Neural progenitor cell (in vitro differentiated cells): ENCODE measurements at places on chromosomes 12 and 14.

DNA sequence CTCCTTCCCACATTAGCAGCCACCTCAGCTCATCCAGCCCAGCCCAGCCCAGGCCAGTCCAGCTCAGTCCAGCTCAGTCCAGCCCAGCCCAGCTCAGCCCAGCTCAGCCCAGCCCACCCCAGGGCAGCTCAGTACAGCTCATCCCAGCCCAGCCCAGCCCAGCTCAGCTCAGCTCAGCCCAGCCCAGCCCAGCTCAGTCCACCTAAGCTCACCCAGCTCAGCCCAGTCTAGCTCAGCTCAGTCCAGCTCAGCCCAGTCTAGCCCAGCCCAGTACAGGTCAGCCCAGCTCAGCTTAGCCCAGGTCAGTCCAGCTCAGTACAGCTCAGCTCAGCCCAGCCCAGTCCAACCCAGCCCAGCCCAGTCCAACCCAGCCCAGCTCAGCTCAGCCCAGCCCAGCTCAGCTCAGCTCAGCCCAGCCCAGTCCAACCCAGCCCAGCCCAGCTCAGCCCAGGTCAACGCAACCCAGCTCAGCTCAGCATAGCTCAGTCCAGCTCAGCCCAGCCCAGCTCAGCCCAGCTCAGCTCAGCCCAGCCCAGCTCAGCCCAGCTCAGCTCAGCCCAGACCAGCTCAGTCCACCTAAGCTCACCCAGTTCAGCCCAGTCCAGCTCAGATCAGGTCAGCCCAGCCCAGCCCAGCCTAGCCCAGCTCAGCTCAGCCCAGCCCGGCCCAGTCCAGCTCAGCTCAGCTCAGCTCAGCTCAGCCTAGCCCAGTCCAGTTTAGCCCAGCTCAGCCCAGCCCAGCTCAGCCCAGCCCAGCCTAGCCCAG is 63.0 kb downstream of the TMEM121 start:
- H3K36me3 ChIP-seq, result no peaks in the 10 kb centered on the region
- no peak overlapping the region for H3K27ac ChIP-seq
- H3K4me1 ChIP-seq, result no peaks in the 10 kb centered on the region
- no peak for DNase-seq

GRCh38 chr12:52539821-52540173 is 13.1 kb downstream of the KRT71 start:
- H3K4me1 ChIP-seq, result no peaks in the 10 kb centered on the region
- H3K27ac ChIP-seq, result no peak overlapping the region
- H3K4me3 ChIP-seq, result no peak overlapping the region
- H3K36me3 ChIP-seq, result no peaks in the 10 kb centered on the region
- no peaks in the 10 kb centered on the region for H3K27me3 ChIP-seq

DNA sequence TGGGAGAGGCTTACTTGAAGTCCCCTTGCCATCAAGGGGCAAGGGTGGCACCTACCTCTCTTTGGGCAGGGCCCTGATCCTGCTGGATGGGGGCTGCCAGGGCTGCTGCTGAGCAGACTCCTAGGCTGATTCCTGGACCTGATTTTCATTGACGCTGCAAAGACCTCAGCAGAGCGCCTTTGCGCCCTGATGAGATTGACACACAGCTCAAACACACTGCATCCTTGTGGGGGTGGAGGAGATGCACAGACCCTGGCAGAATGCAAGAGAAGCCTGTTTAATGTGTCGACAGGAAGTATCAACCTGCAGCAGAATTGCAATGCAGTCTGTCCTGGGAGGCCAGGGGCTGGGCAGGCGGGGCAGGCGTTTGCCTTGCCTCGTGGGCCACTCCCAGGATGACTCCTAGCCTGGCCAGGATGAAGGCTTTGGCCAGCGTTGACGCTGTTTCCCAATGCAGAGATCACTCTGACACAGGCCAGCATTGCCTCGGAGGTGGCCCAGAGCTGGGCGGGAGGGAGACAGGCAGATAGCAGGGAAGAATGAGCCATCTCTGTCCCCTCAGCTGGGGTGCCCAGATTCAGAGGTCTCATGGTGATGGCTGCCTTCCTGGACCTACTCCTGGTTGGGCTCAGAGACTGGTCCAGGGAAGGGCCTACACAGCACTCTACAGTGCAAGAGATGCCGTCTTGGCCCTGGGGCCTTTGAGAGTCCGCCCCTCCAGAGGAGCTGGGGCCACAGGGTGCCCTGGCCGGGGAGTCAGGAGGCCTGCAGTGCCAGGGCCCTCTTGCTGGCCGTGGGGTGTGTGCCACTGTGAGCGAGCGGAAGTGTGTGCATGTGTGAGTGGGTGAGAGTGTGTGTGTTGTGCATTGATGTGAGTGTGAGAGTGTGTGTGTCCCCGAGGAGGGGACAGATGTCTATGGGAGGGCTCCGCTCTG is 108.3 kb downstream of the KIF26A start:
- no peak for DNase-seq
- H3K36me3 ChIP-seq, result no peaks in the 10 kb centered on the region
- no peaks in the 10 kb centered on the region for H3K4me1 ChIP-seq
- H3K27me3 ChIP-seq, result no peaks in the 10 kb centered on the region
- no peak overlapping the region for H3K27ac ChIP-seq

- H3K27ac ChIP-seq, result no peak overlapping the region
- H3K4me3 ChIP-seq, result no peak overlapping the region
- H3K27me3 ChIP-seq, result no peaks in the 10 kb centered on the region
- no peaks in the 10 kb centered on the region for H3K4me1 ChIP-seq
- no peak for DNase-seq
- no peaks in the 10 kb centered on the region for H3K36me3 ChIP-seq
Measured at GRCh38 chr14:56244138-56244789, 126.1 kb downstream of the PELI2 start.

- H3K27me3 ChIP-seq, result no peaks in the 10 kb centered on the region
- no peak for DNase-seq
- no peaks in the 10 kb centered on the region for H3K4me1 ChIP-seq
- peaks cover 26% of the 10 kb centered on the region for H3K36me3 ChIP-seq
Measured at GRCh38 chr12:66139328-66139727, 8.8 kb upstream of the LLPH start.
